ENCODE measurements at places on chromosomes 12 and 14.

DNA sequence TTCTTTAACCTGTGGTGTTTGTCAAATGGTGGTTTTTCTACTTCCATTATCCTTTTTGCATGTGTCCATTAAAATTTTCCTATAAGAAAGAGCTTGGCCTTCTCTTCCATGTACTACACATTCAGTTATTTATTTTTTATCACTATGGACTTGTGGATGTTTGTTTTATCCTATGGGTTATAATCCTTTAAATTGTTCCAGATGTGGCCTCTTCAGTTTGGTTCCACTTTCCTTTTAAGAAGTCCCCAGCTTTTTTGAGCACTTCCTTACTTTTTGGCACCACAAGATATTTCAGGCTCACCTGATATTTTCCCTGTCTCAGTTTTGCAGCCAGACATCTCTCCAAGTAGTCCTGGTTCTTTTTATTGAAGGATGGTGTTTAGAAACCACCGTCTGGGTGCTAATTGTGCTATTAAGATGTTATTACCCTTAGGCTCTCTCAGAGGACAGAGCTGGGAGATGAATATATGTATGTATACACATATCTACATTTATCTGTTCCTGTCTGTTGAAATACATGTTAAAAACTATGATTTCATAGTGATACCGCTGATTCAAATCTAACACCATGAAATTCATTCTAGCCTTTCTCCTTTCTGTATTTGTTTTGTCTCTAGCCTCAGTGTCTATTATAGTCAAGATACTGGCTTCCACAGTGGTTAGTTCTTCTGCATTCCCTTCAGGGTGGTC lies 408.5 kb upstream of the RGS6 start:
- no peak overlapping the region for H3K27ac ChIP-seq
- no peaks in the 10 kb centered on the region for H3K27me3 ChIP-seq
- no peak for DNase-seq
- H3K36me3 ChIP-seq = no peaks in the 10 kb centered on the region
- H3K4me1 ChIP-seq = peaks cover 10% of the 10 kb centered on the region

DNA sequence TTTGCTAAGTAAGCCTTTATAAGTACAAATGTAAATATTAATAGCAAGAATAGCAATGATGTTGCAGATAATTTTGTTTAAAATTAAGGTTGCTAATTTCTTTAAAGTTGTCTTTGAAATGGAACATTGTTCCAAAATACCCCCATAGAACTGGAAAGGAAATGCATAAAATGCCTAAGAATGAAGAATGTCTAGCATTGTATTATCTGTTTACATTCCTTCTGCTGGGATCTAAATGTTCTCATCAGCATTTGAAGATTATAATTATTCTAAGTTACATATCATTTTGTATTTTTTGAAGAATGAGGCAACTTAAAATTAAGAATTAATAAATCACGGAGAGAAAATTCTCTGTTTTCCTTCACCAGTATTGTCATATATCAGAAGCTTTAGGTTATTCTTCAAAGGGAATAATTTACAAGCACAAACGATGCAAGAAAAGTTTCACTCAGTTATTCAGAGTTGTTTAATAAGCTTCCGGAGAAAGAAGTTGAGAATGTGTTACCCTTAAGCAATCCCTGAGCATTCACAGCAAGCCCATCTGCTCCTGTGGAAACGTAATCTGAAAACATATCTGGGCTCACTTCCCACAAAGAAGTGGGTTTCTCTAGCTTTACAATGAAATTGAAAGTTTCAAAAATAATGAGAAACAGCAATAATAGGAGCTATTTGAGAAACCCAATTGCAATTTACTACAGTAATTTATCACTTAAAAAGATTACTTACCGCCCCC lies 21.3 kb downstream of the SLC6A15 start:
- H3K27ac ChIP-seq = no peak overlapping the region
- H3K36me3 ChIP-seq = no peaks in the 10 kb centered on the region
- H3K4me1 ChIP-seq = no peaks in the 10 kb centered on the region
- DNase-seq = no peak
- H3K27me3 ChIP-seq = peaks cover 29% of the 10 kb centered on the region
- no peak overlapping the region for H3K4me3 ChIP-seq

DNA sequence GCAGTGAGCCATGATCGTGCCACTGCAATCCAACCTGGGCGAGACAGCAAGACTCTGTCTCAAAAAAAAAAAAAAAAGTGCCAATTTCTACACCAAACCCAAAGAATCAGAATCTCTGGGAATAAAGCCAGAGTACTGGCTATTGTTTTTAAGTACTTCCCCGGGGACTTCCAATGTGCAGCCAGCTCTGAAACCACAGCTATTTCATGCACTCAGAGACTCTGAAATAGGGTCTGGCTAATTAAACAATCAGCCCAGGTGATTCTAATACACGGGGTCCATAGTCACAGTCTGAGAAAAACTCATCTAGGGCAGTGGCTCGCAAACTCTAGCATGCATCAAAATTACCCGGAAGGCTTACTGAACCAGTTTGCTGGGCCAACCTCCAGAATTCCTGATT lies 56.3 kb downstream of the SIX6 start:
- no peak overlapping the region for H3K4me3 ChIP-seq
- H3K27me3 ChIP-seq = no peaks in the 10 kb centered on the region
- peaks cover 4% of the 10 kb centered on the region for H3K4me1 ChIP-seq
- DNase-seq = peak; percentile 53
- H3K27ac ChIP-seq = no peak overlapping the region
- H3K36me3 ChIP-seq = no peaks in the 10 kb centered on the region

DNA sequence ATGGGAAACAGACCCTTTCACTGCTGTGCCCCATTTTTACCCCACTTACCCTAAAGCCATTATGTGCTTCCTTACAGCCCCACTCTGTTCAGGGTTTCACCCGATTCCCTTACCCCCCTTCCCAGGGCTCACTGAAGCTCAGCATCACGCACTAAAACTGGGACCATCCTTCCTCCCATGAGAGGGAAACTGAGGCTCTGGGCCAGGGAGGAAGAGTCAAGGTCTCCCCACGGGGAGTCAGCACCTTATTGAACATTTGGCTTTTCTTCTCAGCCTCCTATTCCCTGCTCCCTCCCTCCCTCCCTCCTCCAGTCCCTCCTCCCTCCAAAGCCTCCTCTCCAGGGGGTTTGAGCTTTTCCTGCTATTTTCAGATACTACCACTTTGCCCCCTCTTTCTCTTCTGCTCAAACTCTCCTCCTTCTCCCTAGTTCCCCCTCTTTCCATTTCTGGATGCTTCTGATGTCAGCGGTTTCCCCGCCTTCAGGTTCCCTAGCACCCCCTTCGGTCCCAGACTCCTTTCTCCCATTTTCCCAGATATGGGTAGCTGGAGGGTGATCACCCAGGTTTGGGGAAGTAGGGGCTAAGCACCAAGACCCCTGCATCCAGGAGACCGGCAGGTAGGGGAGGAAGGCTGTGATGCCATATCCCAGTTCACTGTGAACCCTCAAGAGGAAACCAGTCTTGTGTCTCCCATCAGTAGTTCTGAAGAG lies 960 bp downstream of the GPR162 start:
- DNase-seq = no peak
- H3K4me3 ChIP-seq = no peak overlapping the region
- peaks cover 5% of the 10 kb centered on the region for H3K4me1 ChIP-seq

DNA sequence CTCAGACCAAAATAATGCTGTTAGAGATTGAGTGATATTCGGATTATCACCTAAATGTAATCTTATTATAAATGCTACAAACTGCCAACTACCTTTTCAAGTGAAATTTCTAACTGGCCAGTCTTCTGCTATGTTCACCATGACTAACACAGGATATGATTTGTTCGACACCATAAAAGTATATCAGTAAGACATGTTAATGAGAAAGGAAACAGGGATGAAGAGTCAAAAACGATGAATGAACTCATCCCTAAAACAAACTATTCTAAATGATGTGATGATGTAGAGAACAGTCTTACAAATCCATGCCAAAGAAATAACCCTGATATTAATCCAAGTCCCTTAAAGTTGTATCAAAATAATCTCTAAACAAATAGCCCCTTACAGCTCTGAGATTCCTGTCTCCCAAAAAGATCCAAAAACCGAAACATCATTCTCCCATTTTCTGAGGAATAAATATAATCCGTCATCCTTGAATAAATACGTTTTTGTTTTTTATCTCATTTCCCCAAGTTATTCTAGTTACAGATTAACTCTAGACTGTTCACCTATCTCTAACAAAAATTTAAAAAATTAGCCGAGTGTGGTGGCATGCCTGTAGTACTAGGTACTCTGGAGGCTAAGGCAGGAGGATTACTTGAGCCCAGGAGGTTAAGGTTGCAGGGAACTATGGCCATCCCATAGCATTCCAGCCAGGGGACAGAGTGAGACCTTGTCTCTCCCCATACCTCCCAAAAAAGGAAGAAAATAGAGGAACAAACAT lies 9.1 kb downstream of the SCAF11 start:
- H3K27ac ChIP-seq = 0 out of 2 replicates have a peak overlapping the region, but pooled peaks have one; percentile 14
- H3K27me3 ChIP-seq = no peaks in the 10 kb centered on the region
- H3K36me3 ChIP-seq = peaks cover 21% of the 10 kb centered on the region
- H3K4me3 ChIP-seq = no peak overlapping the region
